ENCODE measurements at places on chromosomes 12 and 14.

GRCh38 chr14:76501156-76501720 lies 125.3 kb downstream of the ESRRB start:
- DNase-seq: no peak

GRCh38 chr14:70821584-70822529 lies 12.5 kb upstream of the MAP3K9 start:
- peak; percentile 24 for DNase-seq

GRCh38 chr14:23094666-23095195 lies at the start of gene ACIN1:
TSS of gene ACIN1 (minus strand) at chr14:23095136. CDS start at chr14:23095112, 24 bp downstream.
- DNase-seq: peak; percentile 87

GRCh38 chr14:65016471-65016870 lies 29.8 kb downstream of the FNTB start:
- DNase-seq: peak; percentile 16

GRCh38 chr12:16424531-16424930 lies 77.1 kb downstream of the MGST1 start:
- DNase-seq: no peak

DNA sequence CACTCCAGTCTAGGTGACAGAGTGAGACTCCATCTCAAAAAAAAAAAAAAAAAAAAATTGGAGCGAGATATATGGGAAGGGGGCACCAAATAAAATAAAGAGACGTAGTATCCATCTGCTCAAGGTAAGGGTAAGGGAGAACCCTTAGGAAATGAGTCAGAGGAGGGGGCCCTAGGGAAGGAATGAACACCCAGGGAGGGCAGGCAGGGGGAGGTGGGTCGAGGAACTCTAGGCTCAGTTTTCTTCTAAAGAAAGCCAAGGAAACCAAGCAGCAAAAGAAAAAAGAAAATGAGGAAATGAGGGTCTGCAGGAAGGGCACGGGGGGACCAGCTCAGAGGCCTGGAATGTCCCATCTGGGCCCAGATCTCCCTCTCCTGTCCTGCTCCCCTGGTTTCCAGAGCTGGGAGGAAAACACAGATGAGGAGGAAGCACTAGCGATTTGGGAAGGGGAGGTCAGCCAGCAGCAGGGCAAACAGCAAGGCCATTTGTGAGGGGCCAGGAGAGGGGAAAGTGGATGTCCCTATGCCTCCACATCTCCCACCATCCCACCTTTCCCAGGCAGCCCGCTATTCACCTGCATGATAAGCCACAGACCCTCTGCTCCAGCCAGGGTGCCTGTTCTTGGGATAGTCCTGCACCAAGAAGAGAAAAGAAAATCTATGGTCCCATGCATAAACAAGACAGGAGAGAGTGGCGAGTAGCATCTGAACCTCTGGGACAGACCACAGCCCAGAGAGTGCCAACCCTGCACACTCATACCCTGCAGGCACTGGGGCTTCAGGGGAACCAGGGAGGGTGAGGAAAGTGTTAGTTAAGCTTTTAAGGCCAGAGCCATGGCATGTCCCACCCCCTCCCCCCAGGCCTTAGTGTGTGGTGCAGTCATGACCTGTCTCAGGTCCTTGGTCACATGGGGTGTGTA lies 11.9 kb downstream of the SPRYD3 start:
- DNase-seq: no peak

DNA sequence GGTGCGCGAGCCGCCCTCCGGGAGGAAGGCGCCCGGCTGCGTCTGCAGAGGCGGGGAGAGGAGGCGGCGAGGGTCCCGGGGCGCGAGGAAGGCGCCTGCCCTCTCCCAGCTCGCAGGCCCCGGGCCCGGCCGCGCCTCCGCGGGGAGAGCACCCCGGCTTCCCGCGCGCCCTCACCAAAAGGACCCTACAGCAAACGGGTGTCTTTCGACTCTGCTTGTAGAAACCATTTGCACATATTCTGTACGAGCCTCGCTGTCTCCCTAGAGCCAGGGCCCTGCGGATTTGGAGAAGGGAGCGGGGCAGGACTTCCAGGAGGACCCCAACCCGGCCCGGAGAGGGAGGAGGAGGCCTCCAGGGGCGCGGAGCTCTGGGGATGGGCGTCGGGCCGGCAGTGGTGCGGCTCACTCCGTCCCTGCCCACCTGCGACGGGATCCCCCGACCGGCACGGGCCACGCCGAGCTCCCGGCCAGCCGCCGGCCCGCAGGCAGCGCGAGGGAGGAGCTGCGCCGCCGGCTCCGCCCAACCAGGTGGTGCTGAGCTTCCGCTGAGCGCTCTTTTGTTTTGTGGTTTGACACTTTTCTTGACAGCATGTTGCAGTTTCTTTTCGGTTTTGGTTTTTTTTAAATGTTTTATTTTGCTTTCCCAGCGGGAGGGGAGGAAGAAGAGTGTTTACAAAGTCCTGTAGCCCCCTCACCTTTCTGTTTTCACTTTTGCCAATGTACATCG lies 103.3 kb upstream of the FKBP4 start:
- DNase-seq: no peak

DNA sequence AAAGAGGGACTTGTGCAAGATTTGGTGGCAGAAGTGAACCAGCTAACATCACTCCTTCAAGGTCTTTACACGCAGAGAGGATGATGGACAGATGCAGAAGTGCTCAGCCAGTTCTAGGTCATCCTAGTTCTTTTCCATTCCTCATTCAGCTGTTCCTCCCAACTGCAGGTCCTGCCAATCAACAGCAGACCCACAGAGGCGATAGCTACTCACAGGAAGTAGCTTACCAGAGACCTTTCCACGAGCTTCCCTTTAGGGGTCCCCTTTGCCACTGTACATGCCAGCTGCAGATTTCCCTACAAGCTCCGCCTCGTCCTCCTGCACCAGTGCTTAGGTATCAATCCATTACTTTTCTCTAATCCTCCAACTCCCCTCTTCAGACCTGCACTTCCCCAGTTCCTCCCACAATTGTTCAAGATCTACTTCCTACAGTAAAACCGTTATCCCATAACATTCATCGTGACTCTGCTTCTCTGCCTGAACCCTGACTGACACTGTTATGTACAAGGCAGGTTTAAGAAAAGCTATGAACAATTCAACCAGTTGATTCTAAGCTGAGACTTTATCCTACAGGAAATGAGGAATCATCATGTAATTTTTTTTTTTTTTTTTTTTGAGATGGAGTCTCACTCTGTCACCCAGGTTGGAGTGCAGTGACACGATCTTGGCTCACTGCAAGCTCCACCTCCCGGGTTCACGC lies 22.5 kb downstream of the RECQL start:
- DNase-seq: no peak

GRCh38 chr14:30980980-30981379 lies 44.5 kb upstream of the AP4S1 start:
- DNase-seq: no peak

DNA sequence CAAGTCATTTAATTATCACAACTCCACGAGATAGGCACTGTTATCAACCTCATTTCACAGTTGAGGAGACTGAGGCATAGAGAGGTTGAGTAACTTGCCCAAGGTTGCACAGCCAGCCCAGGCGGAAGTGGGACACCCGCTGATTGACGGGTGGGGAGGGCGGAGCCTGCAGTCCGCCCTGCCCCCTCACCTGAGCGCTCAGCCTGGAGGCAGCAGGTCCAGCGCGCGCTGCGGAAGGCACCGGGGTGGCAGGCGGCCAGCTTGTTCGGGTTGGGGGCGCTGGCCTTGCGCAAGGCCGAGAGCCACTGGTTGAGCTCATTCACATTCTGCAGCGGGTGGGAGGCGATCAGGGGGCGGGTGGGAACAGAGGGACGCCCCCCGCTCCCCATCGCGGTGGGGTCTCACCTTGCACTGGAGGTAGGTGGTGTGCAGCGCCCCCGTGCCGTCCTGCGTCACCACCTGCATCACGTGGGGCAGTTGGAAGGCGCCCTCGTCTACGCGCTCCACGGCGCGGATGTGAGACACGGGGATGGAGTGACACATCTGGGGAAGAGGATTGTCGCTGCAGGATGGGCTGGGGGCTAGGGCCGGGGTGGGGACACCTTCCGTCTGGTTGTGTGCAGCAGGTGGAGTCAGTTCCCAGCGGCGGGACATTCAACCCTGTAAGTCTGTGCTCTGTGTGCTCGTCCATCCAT lies 31.7 kb downstream of the RASAL1 start:
- no peak for DNase-seq

GRCh38 chr12:117889098-117889497 lies 79.7 kb downstream of the KSR2 start:
- DNase-seq: no peak

DNA sequence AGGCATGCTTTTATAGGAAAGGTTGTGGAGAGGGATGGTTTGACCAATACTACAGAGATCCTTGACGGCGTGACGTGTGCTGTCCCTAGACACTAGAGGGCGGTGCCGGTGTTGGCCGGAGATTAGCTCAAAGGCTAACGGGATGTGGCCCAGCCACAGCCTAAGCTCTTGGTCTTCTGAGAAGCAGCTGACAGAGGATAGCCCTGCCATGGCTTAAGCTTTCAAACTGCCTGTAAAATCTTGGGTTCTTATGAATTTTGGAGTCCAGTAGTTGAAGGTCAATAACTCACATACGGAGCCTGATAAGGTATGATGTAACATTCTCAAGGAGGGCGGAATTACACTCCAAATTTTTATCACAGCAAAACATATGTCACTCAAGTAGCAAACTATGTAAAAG lies 515.7 kb upstream of the ATXN7L3B start:
- peak; percentile 31 for DNase-seq

GRCh38 chr12:57367121-57367520 lies 63.7 kb downstream of the R3HDM2 start:
- DNase-seq: no peak

DNA sequence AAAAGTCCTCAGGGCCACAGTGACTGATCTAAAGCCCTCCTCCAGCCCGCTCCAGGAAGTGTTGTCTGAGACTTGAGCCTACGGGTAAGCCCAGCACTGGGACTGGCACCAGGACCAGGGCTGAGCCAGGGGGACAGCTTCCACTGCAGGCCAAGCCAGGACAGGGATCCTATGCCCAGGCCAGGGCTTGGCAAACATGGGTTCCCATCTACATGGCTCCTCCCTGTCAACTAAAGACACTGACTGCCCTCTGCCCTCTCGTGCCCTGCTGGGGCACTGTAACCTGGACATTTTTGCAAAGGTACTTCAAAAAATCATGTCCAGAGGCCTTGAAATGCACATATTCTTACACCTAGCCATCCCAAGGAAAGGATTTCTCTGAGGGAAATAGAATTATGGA lies 88.0 kb downstream of the VWF start:
- DNase-seq: no peak

DNA sequence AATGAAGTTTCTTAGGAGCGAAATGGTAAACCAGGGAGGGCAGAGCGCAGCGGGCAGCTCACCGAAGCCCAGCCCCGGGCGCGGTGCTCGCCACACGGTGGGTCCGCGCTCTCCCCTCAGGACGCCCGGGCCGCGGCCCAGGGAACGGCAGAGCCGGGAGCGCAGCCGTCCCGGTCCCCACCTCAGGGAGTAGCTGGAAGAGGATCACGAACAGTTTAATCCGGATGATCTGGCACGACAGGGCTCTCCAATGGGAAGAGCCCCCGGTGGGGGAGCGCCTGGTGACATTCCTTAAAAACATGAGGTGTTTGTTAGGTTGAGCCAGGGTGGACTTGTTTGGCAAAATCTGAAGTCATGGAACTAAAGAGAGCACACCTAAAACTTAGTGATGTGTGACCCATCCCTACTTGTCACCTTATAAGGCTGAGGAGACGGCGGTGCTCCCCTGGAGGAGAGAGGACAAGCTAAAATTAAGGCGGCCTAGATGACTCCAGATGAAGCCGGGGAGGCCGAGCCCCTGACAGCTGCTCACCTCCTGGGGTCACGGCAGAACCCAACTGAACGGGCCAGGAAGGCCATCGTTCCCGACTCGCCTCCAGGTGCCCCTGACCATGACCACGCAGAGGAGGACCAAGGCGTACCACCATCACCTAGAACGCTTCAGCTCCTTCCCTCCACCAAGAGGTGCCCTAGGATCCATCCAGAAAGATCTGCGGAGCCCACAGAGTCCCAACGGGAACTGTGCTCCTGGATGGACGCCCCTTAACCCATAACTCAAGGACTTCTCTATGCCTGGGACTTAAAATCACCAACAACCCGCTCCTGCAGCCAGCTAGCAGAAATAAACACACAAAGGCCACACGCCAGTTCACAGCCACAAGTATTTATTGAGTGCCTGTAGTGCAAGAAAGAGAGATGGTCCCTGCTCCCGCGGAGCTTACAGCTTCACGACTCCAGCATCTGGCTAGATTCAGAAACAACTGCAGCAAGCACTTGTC lies 866 bp upstream of the PITPNM2 start:
- no peak for DNase-seq

GRCh38 chr14:71720978-71721624 lies 211.1 kb upstream of the RGS6 start:
- DNase-seq: peak; percentile 84

GRCh38 chr12:110141389-110141788 lies 17.2 kb downstream of the IFT81 start:
- no peak for DNase-seq

DNA sequence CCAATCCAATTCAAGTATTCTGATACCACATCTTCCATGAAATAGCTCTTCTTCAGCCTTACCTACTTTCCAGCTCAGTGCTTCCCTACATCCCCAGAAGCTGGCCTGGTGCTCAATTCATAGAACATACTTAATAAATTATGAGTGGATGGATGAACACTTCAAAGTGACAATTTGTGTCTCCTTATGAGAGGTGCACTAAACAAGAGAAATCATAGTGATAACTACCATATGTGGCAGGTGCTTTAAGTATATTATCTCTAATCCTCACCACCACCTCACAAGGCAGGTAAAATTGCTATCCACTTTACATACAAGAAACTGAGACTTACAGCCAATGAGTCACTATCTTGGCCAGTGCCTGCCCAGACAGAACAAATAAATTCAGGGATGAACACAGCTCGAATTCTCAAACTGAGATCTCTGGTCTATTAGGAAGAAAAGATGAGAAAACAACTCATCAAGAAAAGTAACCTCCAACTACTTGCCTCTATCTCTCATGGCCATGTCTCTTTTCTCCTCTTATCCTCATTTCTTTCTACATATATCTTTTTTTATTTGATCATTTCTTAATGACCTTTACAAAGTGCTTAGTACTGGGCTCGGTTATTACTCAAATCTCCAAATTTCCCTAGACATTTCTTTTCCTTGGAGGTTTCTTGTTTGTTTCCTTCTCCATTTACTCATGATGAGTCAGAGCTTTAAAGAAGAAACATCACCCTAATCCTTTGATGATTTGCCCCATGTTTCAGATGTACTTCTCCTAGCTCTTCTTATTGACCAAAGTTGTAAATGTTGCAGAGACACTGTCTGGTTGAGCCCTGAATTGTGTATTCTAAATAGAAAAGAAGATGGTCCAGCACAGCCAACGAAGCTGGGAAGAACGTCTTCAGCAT lies 161.5 kb downstream of the RPS29 start:
- no peak for DNase-seq

- no peak for DNase-seq
Observed at GRCh38 chr12:23621900-23622299, 327.6 kb downstream of the SOX5 start.
